Fibroblast of skin of back (primary cell): ENCODE measurements at places on chromosomes 5 and 9.

GRCh38 chr9:83061036-83061435 lies 1.9 kb downstream of the RASEF start:
- DNase-seq = no peak

GRCh38 chr9:17519761-17520160 lies 59.1 kb upstream of the SH3GL2 start:
- no peak for DNase-seq

- DNase-seq = no peak
These were observed 37.0 kb upstream of the PIK3R1 start for GRCh38 chr5:68178579-68178978.

DNA sequence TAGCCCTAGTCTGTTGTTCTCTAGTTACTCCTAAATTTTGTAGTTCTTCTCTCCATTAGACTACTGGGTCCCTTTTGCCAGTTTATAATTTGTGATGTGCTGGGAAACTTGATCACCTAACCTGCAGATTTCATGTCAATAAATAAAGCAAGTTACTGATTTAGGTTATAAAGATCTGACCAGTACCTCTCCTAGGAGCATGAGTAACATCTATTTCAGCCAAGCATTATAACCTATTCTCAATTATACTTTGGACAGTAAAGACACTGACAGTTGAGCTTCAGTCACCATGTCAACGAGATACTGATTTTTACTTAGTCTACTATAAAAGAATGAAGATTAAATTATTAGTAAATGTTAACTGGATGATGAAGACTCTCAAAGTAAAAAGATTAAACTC lies 36.7 kb downstream of the CSNK1A1 start:
- no peak for DNase-seq

DNA sequence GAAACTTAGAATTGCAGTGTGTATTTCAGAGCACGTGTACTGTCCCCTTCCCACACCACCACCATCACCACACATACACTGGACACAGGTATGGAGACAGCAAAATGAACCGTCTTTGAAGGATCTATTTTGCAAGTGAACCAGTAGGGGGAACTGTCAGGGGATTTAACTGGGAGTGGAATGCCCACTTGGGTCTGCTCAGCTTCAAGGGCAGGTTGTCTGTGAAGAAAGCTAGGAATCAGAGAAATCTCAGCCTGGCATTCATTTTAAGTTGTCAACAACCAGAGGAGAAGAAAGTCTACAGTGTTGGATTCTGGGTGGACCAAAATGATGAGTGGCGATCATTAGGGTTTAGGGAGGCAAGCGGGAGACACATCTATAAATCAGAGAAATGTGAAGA lies 147.0 kb downstream of the DCP2 start:
- no peak for DNase-seq

- DNase-seq = peak; percentile 72
These were observed 158.0 kb downstream of the DMRT2 start for GRCh38 chr9:1208157-1208556.

- peak; percentile 72 for DNase-seq
These were observed 129.4 kb downstream of the EDIL3 start for GRCh38 chr5:84255315-84255714.

DNA sequence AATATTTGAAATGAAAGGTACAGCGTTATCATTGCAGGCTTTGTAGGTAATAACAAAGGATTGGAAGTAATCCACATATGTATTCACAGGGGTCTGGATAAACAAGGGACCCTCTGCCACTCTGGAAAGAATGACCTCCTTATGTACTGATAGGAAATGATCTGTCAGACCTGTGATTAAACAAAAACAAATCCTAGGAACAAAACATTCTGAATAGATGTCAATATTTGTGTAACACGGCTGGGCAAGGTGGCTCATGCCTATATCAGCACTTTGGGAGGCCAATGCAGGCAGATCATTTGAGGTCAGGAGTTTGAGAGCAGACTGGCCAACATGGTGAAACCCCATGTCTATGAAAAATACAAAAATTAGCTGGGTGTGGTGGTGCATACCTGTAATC lies 42.3 kb downstream of the NSUN2 start:
- no peak for DNase-seq

GRCh38 chr5:174798551-174798951 lies 74.2 kb downstream of the MSX2 start:
- peak; percentile 24 for DNase-seq

DNA sequence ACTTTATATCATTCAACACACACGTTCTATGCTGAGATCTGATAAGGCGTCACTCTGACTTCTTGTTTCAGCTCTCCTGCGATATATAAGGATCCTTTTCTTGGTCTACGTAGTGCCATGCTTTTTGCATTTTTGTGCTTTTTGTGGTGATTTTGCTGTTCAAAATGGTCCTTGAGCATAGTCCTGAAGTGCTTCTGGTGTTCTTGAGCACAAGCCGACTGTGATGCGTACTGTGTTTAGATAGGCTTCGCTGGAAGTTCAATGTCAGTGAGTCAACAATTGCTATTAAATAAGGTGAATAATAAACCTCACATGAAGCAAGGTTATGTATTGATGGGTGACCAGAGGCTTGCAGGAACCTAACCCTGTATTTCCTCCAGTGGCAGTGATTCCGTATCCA lies 46.8 kb downstream of the ACO1 start:
- DNase-seq = peak; percentile 30

- DNase-seq = no peak
These were observed 47.6 kb downstream of the ANGPTL2 start for GRCh38 chr9:127074561-127075548.

DNA sequence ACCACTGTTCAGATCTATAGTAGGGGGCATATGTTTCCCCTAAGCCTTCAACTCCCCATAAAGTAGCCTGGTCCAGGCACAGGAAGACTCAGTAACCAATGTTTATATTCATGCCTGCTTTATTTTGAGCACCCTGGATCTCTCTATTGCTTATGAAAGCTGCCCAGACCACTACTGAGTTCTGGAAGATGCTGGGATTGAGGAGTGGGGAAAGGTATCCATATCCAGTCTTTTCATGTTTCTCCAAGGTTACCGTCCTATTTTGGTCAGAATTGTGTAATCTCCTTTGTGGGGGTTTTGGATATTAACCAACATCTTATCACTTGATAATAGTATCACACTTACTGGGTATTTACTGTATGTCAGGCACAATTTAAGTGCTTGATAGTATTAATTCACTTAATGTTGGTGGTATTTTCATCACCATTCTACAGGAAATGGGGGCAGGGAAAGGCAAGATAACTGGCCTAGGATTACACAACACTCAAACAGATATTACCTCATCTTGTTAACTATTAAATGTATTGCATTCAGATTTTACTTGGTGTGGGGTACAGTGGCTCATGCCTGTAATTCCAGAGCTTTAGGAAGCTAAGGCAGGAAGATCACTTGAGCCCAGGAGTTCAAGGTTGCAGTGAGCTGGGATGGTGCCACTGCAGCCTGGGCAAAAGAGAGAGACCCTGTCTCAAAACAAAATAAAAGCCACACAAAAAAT lies 36.3 kb downstream of the RUSC2 start:
- peak; percentile 67 for DNase-seq

- no peak for DNase-seq
These were observed 578 bp downstream of the LHX6 start for GRCh38 chr9:122228191-122228567.

DNA sequence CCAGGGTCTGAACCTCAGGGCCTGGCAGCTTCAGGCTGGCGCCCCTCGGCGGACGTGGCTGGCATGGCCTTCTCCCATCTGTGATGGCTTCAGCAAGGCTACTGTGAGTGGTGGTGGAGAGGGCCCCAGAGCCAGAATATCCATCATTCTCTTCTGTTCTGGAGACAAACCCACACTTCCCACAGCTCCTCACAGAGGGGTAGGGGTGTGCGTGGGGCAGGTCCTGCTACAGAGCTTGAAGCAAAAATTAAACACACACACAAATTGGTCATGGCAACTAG lies 9.6 kb downstream of the GPX3 start:
- DNase-seq = no peak

- no peak for DNase-seq
These were observed 3.1 kb upstream of the B4GALT7 start for GRCh38 chr5:177596775-177597238.

DNA sequence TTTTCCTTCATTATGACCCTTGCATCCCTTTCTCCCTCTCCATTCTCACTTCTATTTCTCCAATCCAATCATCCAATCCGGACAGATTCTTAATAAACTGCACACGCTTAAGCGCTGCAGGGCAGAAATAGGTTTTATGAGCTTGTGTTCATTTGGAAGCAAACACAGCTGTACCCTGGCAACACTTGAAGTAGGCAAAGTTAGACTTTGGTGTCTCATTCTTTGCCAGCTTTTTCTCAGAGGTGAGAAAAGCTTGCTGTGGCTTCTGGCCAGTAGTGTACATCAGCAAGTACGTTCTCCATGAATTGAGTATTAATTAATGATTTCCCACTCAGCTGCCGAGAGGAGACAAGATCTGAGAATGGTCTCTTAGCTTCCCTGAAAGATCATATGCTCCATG lies 88.5 kb downstream of the FBXO4 start:
- DNase-seq = no peak

DNA sequence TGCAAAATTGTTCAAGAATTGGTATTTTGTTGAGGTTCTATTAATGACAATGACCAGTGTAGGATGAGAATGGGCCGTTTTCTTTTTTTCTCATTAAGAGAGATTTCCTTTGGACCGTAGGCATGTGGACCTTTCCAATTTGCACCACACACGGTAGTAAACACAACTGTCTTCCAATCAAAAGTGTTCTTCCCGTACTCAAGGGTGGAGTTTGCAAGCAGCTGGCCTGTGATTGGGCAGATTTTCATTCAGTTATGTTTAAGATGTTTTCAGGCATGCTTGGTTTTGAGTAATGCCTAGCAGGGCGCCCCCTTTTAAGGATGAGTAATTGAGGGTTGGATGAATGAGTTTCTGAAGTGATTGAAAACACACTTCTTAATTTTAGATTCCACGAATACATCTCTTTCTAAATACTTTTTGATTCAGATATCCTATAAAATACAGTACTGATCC lies 2.5 kb downstream of the KDM3B start:
- DNase-seq = peak; percentile 79

DNA sequence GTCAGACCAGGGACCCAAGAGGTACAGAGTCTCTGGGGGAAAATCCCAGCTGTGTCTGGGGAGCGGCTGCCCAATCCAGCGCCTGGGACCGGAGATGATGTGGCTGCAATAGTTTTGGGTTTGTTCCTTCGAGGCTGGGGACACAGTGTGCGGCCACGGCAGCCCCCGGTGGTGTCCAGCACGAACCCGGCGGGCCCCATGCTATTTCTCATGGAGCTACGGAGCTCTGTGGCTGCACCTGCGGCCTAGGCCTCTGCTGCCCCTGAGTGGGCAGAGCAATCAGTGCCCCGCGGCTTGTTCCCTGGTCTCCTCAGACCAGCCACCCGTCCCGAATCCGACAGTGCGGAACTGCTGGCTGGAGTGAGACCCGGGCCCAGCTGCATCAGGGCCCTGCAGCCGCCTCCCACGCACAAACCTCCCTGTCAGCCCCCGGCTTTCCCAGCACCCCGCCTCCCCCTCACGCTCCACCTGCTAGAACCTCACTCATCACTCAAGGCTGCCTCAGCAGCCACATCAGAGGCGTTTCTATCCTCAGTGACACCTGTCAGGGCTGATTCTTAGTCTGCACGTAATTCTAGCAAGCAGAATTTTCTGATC lies 29.0 kb downstream of the SARDH start:
- no peak for DNase-seq
